ENCODE measurements at places on chromosomes 11 and 22.

- DNase-seq = no peak
Observed at GRCh38 chr22:50298937-50299784, 8.3 kb downstream of the PLXNB2 start.

GRCh38 chr22:50129121-50129736, 39.4 kb downstream of the MOV10L1 start:
- DNase-seq = no peak

- peak; percentile 82 for DNase-seq
Observed at GRCh38 chr11:61041755-61042518, 60.4 kb upstream of the CD5 start.

DNA sequence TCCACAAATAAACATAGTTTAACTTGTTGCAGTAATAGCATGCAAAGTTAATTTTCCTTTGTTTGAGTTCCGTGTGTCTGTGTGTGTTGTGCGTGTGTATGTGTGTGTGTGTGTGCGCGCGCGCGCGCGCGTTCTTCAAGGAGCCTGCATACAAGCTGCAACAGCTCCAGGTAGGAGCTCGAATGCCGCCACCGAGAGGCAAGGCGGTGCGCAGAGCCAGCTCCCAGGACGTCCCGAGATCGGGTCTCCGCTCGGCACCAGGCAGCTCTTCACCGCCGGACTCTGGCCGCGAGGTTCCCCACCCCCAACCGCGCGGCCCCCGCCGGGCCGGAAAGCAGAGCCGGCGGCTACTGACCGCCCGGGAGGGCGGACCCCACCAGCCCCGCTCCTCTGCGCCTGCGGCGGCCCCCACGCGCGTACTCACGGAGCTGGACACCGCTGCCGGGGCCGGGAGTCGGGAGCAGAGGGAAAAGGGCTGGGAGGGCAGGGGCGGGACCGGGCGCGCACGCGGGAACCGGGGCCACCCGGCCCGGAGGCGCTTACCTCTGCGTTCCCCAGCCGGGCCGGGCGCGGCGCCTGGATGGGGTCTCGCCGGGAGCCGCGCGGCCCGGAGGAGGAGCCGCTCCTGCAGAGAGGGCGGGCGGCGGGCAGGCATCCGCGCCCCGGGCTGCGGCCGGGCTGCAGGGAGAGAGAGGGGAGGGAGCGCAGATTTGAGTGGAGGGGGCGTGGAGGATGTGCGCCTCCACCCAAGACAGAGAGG, 40.4 kb upstream of the AKIP1 start:
- peak; percentile 18 for DNase-seq

DNA sequence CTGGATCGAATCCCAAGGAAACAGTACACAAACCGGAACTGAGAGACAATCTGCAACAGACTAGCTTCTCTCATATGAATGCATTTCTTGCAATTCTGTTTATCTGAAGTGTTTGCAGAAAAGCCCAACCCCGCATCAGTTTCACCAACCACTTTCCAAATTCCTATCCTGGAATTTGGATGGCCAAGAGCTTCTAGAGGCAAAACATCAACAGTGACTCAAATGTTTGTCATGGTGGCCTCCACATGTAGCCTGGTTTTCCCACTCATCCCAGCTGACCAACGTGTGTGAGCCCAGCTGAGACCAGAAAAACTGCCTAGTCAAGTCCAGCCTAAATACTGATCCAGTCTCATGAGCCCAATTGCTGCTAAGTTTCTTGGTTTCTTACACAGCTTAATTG, 8.3 kb upstream of the MIEF1 start:
- no peak for DNase-seq

DNA sequence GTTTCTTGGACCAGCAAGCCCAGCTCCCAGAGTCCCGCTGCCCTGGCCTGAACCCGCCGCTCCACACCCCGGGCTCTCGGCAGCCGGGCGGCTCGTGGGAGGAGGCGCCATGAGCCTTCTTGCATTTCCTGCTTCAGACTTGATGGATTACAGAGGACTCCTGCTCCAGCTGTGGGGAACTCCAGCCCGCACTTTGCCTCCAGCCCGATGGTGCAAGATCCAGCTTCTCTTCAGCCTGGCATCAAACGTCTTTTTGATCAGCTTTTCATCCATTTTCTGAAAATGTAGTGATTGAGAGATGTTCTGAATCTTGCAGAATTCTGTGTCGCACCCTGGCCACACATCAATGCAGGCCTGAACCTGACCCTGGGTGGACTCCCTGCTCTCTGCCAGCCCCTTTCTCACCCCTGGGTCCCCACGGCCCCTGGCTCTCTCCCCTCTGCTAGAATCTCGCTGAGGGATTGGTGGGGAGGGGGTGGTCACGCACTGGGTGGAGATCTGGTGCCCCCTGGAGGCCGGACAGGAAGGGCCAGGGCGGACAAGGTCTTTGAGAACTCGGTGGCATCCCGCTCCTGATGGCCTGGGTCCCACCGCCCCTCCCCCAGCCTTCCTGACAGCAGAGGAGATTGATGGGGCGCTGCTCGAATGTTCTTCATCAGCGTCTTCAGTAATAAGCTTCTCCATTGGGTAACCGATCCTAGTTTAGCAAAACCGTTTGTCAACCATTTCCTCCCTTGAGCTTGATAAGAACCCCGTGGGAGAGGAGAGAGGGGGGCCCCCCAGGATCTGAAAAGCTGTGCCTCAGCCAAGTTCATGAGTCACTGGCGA, 12.1 kb upstream of the NFAM1 start:
- DNase-seq = peak; percentile 84

DNA sequence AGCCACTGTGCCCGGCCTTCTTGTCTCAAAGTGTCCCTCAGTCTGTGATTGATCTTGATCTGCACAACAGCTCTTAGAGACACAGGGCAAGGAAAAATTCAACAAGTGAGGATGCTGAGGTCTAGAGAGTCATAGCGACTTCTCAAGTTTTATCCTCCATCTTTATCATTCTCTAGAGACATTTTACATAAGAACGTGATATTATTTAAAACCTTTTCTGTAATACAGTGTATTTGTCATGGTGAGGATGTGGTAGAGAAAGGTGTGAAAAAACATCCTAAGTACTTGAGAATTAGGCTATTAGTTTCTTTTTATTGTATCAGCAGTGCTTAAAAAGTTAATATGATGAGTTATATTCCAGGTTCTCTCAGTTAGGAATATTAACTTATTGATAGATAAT, 50.2 kb downstream of the EMSY start:
- DNase-seq = no peak

- DNase-seq = no peak
Observed at GRCh38 chr11:59802639-59803176, 7.9 kb downstream of the MRPL16 start.

Data from activated CD4-positive, alpha-beta T cell treated with anti-CD3 and anti-CD28 coated beads, Interleukin-2, amount 50 U/mL, for 48 hours (primary cell).